Activated T-helper 1 cell treated with anti-CD3 and anti-CD28 coated beads, Interleukin-12 subunit alpha, Interleukin-12 subunit beta, Interleukin-2, Interleukin-4 antibody, amounts not matched to agents 30 ng/mL and 10 ng/mL and 1 ng/mL, durations not matched to agents 14 hours and 24 hours and 36 hours (primary cell): ENCODE measurements at places on chromosomes 11 and 22. TPM values are rescaled to one million over a fixed set of nuclear protein-coding genes. Genes with fewer than 3 reads are reported as not detected.

The MS4A7 gene
- not detected in 2 replicates for total RNA-seq

The MCAM gene
- total RNA-seq: 6.0 and 6.6 TPM in 2 replicates

The NLRP14 gene
- total RNA-seq: 0.05 and 0.10 TPM in 2 replicates

The SC5D gene
- 21.9 and 26.3 TPM in 2 replicates for total RNA-seq

The CYB5R3 gene
- 69.8 and 75.1 TPM in 2 replicates for total RNA-seq

The HOATZ gene
- not detected in 2 replicates for total RNA-seq

The EFCAB6 gene
- total RNA-seq: 0.17 TPM in 1 of 2 replicates, not detected in the other

The C11orf87 gene
- not detected in 2 replicates for total RNA-seq

The SHANK2 gene
- total RNA-seq: not detected in 2 replicates

The PSMA1 gene
- total RNA-seq: 313 and 340 TPM in 2 replicates

The LYVE1 gene
- total RNA-seq: not detected in 2 replicates

The YPEL4 gene
- total RNA-seq: 0.26 and 0.39 TPM in 2 replicates

The DNAJB13 gene
- total RNA-seq: 0.29 and 0.64 TPM in 2 replicates

The MMP8 gene
- not detected in 2 replicates for total RNA-seq

The RASD2 gene
- total RNA-seq: not detected in 2 replicates

The DNAL4 gene
- 5.0 TPM in 2 replicates for total RNA-seq

The MIF gene
- 1,136 and 1,212 TPM in 2 replicates for total RNA-seq

The FXYD6 gene
- not detected in 2 replicates for total RNA-seq

The STK33 gene
- total RNA-seq: 0.34 and 0.62 TPM in 2 replicates

The PGA4 gene
- not detected in 2 replicates for total RNA-seq

The CDC42EP2 gene
- 1.6 and 2.7 TPM in 2 replicates for total RNA-seq

The OR2AG2 gene
- total RNA-seq: 0.23 and 0.47 TPM in 2 replicates

The CRYBB2 gene
- not detected in 2 replicates for total RNA-seq
